Activated CD8-positive, alpha-beta memory T cell treated with anti-CD3 and anti-CD28 coated beads, Interleukin-2, amount 10 ng/mL, durations not matched to agents 7 days and 5 days (primary cell): ENCODE measurements at places on chromosomes 4 and X.

DNA sequence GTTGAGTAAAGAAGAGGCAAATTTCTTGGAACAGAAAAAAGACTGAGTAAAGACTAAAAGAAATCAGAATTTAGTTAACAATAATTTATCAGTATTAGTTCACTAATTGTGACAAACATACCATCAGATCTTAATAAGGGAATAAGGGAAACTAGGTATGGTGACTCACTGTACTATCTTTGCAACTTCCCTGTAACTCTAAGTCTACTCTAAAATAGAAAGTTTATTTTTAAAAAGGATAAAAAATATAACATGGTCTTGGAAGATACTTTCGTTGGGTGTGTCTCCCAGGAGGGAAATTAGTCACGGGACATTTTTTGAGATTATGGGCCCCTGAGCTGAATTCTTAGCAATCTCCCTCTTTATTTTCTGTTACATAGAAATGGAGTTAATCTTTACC, 97.3 kb downstream of the EMCN start:
- DNase-seq = no peak

DNA sequence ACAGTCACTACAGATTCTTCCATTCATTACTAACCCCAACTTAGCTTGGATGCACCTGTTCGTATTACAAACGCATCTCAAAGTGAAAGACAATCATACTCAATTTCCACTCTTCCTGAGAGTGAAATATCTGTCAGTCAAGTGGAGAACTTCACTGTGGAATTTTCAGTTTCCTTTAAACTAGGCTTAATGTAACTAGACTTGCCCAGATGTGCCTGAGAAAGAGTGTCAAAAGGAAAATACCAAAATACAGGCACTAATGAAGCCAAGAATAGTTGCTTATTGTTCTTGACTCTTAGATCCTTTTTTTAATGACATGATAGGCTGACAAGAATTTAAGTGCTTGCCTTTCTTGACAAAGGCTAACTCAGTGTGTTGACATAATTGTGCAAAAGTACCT, 72.4 kb upstream of the NR3C2 start:
- DNase-seq = no peak

DNA sequence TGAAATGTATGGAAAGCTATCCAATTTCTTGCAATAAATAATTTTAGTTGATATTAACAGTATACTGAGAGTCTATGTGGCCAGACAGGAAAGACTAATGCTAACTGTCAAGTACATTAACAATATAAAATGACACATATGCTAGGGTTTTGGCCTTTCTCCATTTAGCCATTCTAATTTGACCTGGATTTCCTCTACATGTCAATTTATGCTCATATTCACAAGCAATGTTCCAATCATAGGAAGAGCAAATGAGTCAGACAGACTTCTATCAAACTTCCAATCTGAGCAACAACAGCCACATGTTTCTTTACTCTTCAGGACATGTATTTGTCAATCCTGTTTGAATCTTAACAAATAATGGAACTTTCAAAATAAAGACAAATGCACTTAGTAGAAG, 53.6 kb downstream of the CORIN start:
- no peak for DNase-seq

DNA sequence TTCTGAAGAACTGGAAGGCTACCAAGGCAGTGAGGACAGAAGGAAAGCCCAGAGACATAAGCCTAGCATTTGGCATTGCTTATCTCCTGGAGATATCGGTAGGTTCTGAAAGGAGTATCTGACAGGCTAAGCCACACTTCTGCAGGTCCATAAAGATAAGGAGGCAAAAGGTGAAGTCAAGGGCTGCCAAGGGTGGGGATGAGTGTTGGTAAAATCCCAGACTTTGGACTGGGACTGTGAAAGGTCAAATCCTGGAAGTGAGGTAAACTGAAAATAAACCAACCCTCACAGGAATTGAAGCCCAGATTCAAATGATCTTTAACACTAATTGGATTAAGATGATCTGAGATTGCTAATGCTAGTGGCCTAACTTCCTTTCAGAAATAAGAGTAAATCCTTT, 27.4 kb downstream of the GK start:
- DNase-seq = no peak

- no peak for DNase-seq
Measured at GRCh38 chr4:150534818-150535217, 47.1 kb upstream of the MAB21L2 start.

- DNase-seq = no peak
Measured at GRCh38 chr4:80434238-80434637, 98.7 kb downstream of the CFAP299 start.

DNA sequence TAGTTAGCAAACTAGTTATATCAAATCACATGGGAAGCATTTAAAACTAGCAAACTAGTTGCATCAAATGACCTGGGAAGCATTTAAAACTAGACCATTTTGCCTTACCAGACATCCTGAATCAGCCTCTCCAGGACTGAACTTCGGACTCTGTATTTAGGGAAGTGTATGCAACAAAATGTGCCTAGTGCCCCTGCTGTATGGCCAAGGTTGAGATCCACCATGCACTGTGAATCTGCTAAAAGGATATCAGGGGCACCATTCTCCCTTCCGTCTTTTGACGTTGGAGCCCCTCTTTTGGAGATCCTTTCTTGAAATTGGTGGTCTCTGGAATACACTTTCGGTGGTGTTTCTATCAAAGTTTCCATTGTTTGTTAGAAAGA, 49.5 kb downstream of the CCNI start:
- DNase-seq = no peak

GRCh38 chrX:34270434-34270833, 138.3 kb upstream of the FAM47A start:
- DNase-seq = no peak

DNA sequence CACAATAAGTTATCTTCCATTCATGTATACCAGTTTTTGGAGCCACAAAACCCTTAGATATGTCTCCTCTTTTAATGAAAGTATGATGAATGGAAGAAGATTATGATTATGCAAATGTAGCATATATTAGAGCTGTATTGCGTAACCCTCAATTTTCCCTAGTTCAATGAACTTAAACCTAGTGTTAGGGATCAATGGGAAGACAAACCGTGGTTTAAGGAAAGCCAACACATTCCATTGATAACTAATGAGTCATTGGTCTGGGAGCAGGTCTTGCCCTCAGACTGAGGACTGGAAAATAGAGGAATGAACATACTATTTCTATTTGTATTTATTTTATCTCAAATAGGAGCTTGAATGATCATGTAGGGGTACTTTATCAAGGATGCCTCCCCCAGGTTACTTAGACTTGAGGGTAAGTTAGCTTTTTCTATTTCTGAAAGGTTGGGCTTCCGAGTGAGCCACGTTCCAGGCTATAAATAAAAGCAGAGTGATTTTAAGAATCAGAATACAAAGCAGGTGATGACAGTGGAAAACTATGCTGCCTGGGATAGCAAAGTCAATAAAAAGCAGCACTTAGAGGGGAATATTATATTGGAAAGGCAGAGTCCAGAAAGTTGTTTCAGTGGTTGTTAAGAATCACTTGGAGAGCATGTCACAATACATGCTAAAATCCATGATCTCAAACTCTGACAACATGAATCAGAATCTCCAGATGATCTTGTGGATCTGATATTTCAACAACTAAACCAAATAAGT, 356.0 kb downstream of the ADAM29 start:
- no peak for DNase-seq

DNA sequence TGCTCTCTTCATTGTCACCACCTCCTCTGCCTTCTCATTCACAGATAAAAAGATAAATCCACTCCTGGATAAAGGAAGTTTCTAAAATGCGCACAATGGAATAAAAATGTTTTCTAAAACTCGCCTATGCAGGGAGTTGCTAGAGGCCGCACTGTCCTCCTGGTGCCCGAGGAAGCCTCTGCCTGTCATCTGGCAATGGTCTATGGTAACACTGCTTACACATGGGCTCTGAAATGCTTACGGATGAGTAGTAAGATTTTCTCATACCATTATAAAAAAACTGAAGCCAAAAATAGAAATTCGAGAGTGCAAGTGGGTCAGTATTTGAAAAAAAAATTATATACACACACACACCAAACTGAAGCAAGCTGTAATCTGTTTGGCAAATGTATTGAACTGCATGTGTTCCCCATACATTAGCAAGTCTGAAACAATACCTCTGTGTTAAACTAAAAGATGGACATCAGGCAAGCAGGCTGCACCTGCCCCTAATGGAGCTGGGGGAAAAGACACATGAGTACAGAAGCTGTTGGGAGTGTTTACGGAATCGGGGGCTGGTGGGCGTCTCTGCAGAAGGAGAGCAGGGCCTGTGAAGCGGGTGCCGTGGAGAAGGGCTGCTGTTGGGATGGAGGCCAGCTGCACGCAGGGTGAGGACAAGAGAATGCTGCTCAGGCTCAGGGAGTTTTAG, 103.3 kb upstream of the FAT1 start:
- DNase-seq = no peak

DNA sequence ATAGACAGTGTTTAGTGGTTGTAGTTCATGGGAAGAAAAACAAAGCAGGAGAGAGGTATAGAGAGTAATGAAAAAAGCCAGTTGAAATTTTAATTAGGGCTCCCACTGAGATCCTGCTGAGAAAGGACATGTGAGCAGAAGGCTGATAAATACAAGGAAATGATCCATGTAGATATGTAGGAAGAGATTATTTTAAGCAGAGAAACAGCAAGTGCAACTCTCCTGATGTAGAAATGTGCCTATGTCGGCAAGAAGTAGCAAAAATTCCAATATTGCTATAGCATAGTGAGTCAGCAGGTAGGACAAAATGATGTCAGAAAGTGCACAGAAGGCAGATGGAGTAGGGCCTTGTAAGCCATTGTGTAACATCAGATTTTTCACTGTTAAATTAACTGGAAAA, 1027.3 kb downstream of the PCDH18 start:
- no peak for DNase-seq

DNA sequence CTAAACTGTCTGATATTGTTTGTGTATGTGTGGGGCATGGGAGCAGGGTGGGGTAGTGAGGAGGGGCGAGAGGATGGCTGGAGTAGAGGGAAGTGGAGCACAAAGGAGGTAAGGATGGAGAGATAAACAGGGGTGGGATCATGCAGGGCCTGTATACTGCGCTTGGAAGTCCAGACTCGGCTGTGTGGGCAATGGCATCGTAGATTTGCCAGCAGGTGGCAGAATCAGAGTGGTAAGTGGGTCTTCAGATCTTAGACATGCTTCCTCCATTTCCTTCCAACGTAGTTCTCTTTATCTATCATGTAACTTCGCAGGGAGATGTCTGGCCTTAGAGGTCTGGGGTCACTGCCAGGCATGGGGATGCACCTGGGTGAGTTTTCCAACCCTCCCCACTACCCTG, 155.5 kb downstream of the PDGFRA start:
- no peak for DNase-seq

DNA sequence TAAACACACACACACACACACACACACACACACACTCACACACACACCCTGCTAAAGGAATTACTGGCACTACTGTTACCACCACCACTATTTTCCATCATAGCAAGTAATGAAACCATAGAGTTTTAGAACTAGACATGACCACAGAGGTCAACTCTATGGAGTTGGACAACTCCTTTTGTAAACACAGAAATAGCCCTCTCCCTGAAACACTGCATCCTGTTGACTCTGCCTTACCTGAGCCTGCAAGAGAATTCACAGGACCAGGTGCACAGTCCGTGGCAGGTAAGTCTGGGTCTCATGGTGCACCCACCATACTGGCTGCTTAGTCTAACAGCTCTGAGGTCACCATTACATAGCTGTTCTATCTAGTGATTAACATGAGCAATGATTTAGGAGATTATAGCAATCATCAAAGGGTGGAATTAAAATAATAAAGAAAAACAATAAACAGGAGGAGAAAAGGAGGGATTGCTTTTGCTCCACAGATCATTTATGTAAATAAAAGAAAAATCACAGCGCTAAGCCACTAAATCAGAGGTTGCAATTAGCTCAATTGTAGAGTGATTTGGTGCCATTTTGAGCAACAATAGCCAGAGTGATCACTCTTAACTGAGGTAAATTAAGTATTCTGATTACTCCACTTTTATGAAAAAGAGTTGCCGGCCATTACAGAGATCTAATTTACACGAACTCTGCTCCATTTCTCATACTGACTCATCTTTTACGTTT, 340.0 kb upstream of the RASGEF1B start:
- DNase-seq = no peak

DNA sequence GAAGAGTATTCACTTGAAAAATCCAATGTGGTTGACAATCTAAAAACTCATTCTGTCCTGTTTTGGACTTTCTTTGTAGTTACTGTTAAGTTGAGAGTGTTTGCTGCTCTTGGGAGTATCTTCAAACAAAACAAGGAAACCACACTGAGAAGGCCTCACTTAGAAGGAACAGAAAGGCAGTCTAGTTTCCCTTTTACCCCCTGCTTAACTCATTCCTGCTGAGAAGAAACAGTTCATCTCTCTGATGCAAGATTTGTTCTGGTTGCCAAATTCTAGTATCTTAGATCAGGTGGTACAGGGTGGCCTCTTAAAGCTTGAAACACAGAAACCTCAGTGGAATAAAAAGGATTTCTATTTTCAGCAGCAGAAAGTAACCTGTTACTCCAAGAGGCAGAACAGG, 41.4 kb downstream of the GUCY2F start:
- DNase-seq = no peak

GRCh38 chrX:66915893-66916292, 277.0 kb upstream of the EDA2R start:
- DNase-seq = no peak

GRCh38 chr4:114287079-114287696, 307.7 kb upstream of the ARSJ start:
- DNase-seq = no peak

DNA sequence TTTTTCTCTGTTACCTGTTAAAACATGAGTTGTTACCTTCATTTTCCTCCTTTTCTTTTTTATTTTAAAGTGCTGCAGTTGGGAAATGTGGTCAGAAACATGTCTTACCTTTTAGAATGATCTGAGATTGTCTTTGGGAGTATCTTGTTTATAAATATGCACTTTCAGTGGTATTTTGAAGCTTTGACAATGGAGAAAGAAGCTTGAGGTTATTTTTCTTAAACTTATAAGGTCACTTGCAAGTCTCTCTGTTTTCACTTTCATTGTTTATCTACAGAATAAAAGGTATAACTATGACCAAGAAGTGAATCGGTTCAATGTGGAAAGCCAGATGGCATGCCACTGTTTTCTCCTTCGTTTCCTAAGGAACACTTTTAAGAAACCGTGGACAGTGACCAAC, 167.5 kb upstream of the SLC7A11 start:
- DNase-seq = no peak

DNA sequence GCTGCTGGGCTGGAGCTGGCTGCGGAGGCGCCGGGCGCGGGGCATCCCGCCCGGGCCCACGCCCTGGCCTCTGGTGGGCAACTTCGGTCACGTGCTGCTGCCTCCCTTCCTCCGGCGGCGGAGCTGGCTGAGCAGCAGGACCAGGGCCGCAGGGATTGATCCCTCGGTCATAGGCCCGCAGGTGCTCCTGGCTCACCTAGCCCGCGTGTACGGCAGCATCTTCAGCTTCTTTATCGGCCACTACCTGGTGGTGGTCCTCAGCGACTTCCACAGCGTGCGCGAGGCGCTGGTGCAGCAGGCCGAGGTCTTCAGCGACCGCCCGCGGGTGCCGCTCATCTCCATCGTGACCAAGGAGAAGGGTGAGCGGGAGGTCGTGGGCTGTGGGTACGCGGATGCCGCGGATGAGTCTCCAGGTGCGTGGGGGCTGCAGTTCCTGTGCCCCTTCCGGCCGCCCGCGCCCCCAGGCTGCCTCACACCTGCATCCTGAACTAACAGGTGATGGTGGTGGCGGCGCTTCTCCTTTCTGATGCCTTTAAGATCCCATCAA, 499 bp downstream of the CYP2U1 start:
- DNase-seq = peak; percentile 45
